ENCODE measurements at places on chromosomes 7 and 10.
A peak's percentile ranks its signal among the peaks of the same experiment; 100 is the strongest.

DNA sequence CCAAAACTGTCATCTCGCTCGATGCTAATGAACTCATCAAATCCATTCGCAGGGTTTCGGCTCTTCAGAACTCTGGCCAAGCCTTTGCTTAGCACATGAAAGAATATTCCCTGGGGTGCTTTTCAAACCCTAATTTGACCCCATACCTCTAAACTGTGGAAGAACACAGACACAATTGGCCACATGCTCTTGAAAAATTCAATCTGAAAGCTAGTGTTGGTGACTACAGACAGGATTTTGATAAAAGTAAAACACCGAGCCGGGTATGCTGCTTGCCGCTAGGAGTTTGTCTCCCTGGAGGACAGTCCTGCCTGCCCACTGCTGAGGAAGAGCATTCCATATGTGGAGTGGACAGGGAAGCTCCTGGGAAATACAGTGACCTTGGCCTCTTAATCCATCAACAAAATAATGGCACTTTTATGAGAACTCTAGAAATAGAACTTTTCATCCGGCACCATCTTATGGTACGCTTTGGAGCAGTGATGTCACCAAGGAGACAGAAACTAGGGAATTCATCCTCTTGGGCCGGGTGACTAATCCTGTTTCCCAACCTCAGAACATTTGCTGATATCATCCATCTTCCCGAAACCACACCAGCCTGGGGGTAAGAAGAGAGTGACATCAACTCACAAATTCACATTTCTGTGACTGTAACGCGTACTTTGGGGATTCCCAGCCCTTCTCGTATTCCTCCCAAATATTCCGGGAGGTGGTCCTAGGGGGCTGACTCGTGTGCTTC, 34.2 kb downstream of the MTURN start:
- peak; percentile 67 for DNase-seq

DNA sequence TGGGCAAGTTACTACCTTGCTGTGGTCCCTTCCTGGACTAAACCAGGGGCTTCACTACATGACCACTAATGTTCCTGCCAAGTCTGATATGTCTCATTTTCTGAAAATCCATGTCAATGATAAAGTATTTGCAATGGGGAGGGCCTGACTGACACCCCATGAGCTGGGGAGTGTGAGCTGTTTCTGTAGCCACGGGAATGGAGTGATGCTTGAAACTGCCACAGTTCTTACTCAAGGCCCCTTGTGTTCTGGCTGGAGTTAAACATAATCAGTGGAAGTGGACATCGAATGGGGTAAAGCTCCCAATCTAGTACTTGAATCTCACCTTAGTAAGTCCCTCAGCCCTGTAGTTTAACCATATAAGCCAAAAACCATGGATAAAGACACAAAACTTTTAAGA, 61.9 kb upstream of the PDLIM1 start:
- no peak for DNase-seq

- no peak for DNase-seq
Observed at GRCh38 chr7:51009716-51010496, 227.2 kb upstream of the GRB10 start.

- no peak for DNase-seq
Observed at GRCh38 chr10:77686650-77687417, 49.2 kb upstream of the KCNMA1 start.

DNA sequence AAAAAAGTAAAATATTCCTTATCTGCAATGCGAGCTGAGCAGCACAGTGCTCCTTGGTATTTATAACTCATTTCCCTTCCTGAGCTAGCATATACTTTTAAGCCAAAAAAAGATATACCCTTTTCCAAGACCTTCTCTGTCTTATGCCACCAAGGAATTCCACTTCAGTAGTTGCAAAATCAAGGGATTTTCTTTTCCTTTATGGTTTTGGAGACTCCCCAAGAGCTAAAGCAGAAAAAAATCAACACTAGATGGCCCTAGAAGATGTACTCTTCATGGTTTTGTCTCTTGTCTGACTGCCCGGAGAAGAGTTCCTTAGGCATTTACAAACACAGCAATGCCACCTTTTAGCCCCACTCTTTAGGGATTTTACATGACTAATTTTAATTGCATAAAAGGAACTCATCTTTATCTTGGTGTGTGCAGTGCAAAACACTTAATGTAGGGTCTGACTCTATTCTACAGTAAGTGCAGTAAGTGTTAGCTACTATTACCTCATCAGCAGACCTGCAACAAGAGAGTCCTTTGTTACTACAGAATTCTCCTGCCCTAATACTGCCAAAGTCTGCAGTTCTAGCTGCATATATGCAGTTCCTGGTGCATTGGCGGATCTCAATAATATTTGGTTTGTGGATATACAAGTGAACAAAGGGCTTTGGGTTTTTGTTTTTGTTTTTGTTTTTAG, 443.3 kb downstream of the GFRA1 start:
- no peak for DNase-seq

DNA sequence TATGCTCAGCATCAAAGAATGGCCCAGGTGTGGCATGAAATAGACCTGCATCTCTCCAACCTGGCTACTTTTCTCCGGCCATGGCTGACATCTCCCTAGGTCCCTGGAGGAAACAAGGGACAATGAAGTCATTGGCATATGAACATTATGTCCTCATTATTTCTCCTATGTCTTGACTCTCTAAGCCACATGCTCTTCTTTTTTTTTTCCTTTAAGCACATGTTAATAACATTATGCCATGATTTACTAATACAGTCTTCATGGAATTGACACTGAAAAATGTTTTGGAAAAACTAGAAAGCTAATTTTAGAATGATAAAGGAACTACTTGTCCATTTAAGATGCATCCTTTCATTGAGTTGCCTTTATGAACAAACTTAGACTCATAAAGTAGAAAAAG, 628.9 kb downstream of the TNS3 start:
- DNase-seq: no peak

All from GOT3 (cell line).